ENCODE measurements at places on chromosomes 1 and 21. TPM values are rescaled to one million over a fixed set of nuclear protein-coding genes. Genes with fewer than 3 reads are reported as not detected.

The RALGPS2 gene
- total RNA-seq: 40.2 TPM

The ANKRD65 gene
- total RNA-seq: 1.2 TPM

DNA sequence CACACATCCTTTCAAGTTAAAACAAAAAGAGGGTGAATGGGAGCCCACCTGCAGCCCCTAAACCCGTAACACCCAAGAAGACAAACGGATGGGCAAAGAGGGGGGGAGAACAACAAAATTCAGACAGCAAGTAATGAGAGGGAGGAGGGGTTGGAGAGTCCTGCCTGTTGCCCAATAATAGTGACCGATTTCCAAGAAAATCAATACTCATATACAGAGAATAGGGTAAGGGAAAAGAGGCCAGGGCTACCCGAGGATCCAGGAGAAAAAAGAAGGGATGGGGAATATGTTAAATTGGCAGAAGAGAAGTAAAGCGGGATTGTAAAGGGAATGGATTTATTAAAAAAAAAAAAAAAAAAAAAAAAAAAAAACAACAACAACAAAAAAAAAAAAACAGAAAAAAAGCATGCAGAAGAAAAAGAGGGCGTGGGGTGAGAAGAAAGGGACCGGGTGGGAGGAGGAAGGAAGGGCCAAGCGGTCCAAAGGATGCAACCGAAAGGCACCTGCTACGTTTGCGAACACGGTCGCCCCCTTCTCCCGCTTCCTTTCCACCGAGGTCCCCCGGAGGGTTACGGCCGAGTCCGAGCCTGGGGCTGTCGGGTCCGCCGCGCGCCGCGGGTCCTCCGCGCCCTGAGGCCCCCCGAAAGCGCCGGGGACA, 930 bp downstream of the SLC30A10 start:
- no peak for DNase-seq

GRCh38 chr1:26277261-26277661, 2.6 kb upstream of the SH3BGRL3 start:
- no peak for DNase-seq

DNA sequence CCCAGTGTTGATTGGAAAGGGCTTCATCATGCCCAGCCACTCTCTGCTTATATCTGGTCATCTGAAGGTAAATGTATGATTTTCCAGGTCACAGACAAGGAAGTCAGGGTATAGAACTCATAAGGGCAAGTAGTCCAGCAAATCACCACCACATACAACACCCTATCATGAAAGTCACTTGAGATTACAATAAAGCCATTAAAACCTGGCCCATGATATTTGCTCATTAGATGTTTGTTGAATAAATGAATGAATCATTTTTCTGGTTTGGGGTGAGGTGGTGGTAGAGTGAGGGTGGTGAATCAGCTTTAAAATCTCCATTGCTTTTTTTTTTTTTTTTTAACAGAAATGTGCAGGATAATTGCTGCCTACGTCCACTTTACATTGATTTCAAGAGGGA, 91.9 kb downstream of the TGFB2 start:
- DNase-seq: no peak

GRCh38 chr1:85182700-85183099, 18.1 kb downstream of the SYDE2 start:
- no peak for DNase-seq

Data from osteoblast (primary cell).